ENCODE measurements at places on chromosomes 7 and 10.
A peak's percentile ranks its signal among the peaks of the same experiment; 100 is the strongest.

- DNase-seq: no peak
Measured at GRCh38 chr10:53537508-53537907, 764.9 kb upstream of the MBL2 start.

- DNase-seq: no peak
Measured at GRCh38 chr7:7869651-7870050, 98.9 kb upstream of the GLCCI1 start.

- DNase-seq: peak; percentile 78
Measured at GRCh38 chr10:49398000-49398861, 2.3 kb upstream of the DRGX start.

DNA sequence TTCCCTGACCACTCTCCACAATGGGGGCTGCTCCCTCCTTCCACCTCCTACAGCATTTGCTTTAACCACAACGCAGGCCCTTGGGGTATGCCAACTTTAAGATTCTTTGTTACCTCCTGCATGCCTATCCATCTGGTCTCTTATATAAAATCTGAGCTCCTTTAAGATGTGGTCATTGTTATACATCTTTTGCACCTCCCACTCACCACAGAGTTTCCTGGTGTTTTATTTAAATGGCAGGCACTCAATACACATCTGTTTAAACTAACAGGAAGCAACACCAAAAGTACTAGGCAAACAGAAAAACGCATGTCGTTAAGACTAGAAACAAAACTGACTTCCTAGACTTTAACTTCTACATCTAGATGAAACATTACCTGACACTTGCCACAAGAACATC lies 36.3 kb downstream of the SLC25A13 start:
- DNase-seq: no peak

GRCh38 chr7:107615910-107616680 lies 36.0 kb downstream of the BCAP29 start:
- DNase-seq: no peak

DNA sequence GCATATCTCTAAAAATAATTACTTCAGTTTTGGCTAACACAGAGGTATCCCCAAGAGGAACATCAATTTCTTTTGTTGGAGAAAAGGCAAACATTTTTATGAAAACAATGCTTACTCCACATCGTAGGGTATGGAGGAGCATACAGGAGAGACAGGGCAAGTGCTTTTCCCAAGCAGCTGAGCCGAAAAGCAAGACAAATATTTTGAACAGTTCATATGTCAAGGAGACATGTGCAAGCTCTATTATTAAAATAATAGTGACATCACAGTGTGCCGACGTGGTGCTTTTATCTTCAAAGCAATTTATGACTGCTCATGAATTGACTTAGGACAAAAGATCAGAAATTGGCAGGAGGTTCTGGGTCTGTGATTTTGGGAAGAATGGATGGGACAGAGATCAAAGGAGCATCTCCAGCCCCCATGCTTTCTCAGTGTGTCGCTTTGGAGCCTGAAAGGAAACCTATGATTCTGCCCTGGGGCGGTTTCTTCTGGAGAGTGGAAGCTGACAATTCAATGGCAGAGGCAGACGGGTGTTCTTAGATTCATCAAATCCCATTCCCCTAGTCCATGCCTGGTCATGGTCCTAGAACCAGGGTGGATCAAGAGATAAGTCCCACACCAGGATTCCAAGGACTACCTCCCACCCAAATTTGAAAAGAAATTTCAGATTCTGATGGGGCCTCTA lies 97.1 kb downstream of the JCAD start:
- DNase-seq: no peak

DNA sequence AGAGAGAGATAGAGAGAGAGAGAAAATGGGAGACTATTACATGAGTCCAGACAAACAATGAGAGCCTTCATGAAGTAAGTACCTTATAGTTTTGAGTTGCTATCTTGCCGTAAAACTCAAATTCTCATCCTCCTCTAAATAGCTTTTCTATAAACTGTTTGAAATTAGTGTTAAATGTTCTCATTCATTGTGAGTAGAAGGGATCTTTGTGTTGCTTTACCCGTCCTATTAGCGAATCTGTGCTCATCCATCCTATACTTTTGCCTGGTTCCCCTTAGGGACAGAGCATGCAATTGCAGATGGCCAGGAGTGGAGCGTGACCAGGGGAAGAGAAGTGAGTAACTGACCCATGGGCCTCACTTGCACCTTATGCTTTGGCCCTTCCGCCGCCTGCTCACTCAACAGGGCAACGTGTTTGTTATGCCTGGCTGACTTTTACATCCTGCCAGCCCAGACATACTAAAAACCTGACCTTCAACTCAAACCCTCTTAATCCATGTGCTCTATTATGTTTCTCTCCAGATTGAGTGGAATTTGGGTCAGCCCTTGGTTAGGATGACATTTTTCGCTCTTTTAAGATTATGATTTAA lies 244.2 kb upstream of the YAE1 start:
- no peak for DNase-seq

- DNase-seq: no peak
Measured at GRCh38 chr7:87127019-87127418, 25.2 kb upstream of the DMTF1 start.

DNA sequence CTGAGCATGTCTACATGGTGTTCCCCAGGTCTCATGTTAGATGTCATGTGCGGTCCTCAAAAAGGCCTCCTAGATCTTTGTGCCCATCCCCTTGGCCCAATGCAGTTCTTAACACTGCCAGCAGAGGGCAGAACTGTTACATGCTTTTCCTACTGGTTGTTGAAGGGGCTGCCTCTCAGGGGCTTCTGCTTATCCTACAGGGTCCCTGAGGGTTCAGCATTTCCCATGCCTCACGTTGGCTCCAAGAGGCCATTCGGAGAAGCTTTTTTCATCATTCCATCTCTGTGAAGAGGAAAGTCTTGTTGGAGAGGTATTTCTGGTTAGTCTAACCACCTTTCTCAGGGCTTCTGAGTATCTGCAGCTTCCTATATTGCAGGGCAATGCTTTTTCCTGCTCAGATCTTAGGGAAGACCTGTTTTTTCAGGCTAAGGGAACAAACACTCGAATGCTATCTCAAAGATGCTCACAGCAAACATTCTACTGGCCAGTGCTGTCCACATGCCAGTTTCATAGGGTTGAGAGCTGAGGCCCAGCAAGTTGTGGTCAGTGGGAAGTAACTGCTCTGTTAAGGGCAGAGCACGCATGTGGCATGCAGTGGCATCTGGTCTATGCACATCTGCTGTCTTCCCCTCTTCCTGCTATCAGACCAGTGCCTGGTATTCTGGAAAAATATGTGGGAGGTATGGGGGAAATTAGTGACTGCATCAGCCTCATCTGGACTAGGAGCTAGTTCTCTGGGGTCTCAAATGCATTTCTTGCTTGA lies 31.5 kb downstream of the MBL2 start:
- peak; percentile 64 for DNase-seq

DNA sequence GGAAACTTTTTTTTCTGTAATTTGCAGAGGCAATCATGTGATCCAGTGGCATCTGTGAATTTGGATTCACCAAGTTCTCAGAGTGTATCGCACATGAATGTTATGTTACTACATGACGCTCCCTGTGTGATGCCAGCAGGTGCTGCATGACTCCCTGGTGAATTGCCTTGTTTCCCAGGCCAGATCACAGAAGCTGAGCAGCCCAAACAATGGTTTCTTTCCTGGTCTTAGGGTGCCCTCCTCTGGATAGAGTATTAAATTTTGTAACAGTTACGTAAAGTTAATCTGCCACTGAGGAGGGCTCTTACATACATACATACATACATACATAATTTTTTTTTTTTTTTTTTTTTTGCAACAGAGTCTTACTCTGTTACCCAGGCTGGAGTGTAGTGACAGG lies 3.6 kb downstream of the ZSCAN21 start:
- DNase-seq: no peak

DNA sequence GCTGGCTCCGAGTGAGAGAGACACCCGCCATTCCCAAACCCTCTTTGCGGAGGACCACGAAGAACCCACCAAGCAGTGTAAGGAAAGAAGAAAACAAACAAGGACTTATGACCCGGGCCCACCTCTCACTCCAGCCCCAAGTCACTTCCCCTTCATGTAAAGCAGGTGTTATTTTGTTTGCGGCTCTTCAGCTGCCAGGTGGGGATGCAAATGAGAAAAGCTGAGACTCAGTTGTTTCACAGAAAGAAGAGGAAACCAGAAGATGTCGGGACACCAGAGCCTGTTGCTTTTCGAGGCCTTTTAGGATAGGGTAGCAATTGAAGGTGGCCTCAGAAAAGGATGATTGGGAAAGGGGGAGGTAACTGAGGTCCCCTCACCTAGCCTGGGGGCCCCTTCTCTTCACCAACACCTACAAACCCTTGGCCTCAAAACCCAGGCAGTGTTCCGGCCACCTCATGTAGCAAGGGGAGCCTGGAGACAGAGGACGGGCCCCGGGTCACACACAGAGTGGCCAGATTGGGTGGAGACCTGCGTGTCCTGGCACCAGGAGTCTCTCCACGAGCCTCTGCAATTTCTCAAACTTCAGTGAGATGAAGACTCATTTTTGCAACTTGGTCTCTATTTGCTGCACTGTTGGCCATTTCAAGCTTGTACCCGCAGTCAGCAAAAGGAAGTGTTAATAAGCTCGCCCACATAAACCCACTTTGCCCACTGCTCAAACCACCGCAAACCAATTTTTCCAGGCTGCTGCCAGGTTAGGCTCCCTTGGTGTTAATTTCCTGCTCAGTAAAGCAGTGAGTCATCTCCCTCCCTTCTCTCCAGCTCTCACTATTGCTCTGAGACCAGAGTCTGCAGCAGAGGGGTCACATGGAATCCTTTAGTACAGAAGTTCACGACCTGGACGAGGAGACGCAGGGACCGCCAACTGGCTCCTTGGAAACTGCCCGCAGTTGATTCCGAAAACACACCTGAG lies 45.5 kb downstream of the AOC1 start:
- no peak for DNase-seq

Measured in activated effector memory CD4-positive, alpha-beta T cell treated with anti-CD3 and anti-CD28 coated beads, Interleukin-2, amount 50 U/mL, for 16 hours (primary cell).